A673 (cell line): ENCODE measurements at places on chromosomes 1 and 21. TPM values are rescaled to one million over a fixed set of nuclear protein-coding genes. Genes with fewer than 3 reads are reported as not detected.

The IRF2BP2 gene
- 39.9 and 43.8 TPM in 2 replicates for total RNA-seq

- no peak overlapping the region for H3K4me3 ChIP-seq
- no peaks in the 10 kb centered on the region for H3K36me3 ChIP-seq
- no peaks in the 10 kb centered on the region for H3K4me1 ChIP-seq
- no peak for DNase-seq
- no peak overlapping the region for H3K27ac ChIP-seq
These were observed 12.6 kb upstream of the PLEKHG5 start for GRCh38 chr1:6503884-6504602.

DNA sequence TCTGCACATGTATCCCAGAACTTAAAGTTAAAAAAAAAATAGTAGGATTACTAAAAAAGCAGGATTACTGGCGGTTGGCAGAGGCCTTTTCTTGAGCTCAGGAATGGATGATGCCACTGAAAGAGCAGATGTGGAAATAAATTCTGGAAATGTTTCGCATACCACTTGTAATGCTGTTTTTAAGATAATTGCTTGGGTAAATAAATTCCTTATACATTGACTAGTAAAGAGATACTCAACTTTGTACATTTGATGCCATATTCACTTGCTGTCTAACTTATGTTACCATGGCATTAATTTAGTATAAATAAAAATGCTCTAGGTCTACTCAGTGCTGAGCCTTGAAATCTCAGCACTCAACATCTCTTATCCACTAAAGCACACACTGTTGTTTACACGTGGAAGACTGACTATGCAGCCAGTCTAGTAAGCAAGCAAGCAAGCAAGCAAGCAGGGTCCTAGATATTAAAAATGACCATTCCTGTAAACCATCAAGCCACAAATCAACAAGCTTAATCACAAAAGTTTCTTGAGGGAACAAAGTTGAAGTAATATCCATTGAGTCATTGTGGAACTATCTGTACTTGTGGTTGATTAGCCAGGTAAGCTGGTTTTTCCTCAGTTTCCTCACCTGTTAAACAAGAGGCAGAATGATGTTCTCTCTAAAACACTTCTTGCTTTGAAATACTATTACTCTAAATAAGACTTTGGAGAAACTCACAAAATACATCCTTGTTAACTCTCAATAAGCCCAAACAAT, 1.7 kb upstream of the RASAL2 start:
- H3K4me3 ChIP-seq: peak overlapping the region; percentile 92
- no peaks in the 10 kb centered on the region for H3K36me3 ChIP-seq
- no peak overlapping the region for H3K27ac ChIP-seq
- peaks cover 17% of the 10 kb centered on the region for H3K4me1 ChIP-seq

GRCh38 chr1:111719674-111720132, 19.5 kb downstream of the INKA2 start:
- no peak overlapping the region for H3K4me3 ChIP-seq
- no peaks in the 10 kb centered on the region for H3K27me3 ChIP-seq
- no peak for DNase-seq
- no peaks in the 10 kb centered on the region for H3K36me3 ChIP-seq
- no peak overlapping the region for H3K27ac ChIP-seq

GRCh38 chr21:42459082-42459460, 37.0 kb downstream of the RSPH1 start:
- H3K4me3 ChIP-seq: no peak overlapping the region
- no peak for DNase-seq
- H3K4me1 ChIP-seq: peaks cover 44% of the 10 kb centered on the region
- no peak overlapping the region for H3K27ac ChIP-seq
- H3K27me3 ChIP-seq: no peaks in the 10 kb centered on the region

- H3K36me3 ChIP-seq: no peaks in the 10 kb centered on the region
- no peak overlapping the region for H3K4me3 ChIP-seq
- DNase-seq: no peak
These were observed 81.1 kb upstream of the FGGY start for GRCh38 chr1:59215766-59216291.

DNA sequence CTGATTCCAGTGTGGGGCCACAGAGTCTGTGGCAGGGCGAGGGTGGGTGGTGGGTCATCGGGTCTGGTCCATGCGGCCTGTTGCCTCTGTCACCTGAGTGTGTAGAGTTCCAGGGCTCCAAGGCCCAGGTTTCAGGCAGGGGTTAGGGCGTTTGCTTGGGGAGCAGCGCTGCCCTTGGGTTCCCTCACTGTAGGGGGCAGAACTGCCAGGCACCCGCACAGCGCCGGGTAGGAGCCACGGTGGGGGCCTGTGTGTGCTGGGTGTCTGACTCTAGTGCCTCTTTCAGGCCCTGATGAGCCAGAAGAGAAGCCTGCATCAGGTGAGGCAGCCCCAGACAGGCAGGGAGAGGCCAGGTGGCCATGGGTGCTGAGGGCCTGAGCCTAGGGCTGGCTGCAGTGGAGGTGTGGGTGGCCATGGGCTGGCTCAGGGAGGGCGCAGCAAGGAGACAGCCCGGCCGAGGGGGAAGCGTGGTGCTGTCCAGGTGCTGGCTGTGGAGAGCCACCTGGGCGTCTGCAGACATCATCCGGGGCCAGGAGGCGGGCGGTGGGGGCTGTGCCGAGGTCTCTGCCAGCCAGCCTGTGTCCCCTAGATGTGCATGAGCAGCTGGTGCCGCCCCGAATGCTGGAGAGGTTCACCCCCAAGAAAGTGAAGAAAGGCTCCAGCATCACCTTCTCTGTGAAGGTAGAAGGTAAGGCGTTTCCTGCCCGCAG, 72.3 kb downstream of the TRIM11 start:
- H3K4me1 ChIP-seq: no peaks in the 10 kb centered on the region
- no peak overlapping the region for H3K27ac ChIP-seq
- peaks cover 6% of the 10 kb centered on the region for H3K36me3 ChIP-seq

GRCh38 chr1:26169669-26170471, at the start of gene ZNF593:
ZNF593 (plus strand) TSS chr1:26169908; CDS start chr1:26169984, 76 bp downstream.
- H3K4me3 ChIP-seq: peak within 1 kb of the TSS; percentile 91
- peak within 1 kb of the TSS; percentile 94 for H3K27ac ChIP-seq
- peaks cover 17% of the 10 kb centered on the region for H3K4me1 ChIP-seq
- H3K36me3 ChIP-seq: peaks cover 4% of the 10 kb centered on the region
- H3K27me3 ChIP-seq: no peaks in the 10 kb centered on the region

GRCh38 chr1:229139331-229140118, 131.4 kb upstream of the RAB4A start:
- H3K4me1 ChIP-seq: no peaks in the 10 kb centered on the region
- H3K27ac ChIP-seq: no peak overlapping the region
- no peak for DNase-seq
- no peaks in the 10 kb centered on the region for H3K27me3 ChIP-seq

The SDE2 gene
- 26.7 and 27.7 TPM in 2 replicates for total RNA-seq
